ENCODE measurements at places on chromosomes 12 and 14.
A peak's percentile ranks its signal among the peaks of the same experiment; 100 is the strongest.

- DNase-seq: no peak
These were observed 27.1 kb upstream of the PCNX4 start for GRCh38 chr14:60064491-60065072.

- no peak for DNase-seq
These were observed 69.9 kb downstream of the DRAM1 start for GRCh38 chr12:101947316-101947715.

DNA sequence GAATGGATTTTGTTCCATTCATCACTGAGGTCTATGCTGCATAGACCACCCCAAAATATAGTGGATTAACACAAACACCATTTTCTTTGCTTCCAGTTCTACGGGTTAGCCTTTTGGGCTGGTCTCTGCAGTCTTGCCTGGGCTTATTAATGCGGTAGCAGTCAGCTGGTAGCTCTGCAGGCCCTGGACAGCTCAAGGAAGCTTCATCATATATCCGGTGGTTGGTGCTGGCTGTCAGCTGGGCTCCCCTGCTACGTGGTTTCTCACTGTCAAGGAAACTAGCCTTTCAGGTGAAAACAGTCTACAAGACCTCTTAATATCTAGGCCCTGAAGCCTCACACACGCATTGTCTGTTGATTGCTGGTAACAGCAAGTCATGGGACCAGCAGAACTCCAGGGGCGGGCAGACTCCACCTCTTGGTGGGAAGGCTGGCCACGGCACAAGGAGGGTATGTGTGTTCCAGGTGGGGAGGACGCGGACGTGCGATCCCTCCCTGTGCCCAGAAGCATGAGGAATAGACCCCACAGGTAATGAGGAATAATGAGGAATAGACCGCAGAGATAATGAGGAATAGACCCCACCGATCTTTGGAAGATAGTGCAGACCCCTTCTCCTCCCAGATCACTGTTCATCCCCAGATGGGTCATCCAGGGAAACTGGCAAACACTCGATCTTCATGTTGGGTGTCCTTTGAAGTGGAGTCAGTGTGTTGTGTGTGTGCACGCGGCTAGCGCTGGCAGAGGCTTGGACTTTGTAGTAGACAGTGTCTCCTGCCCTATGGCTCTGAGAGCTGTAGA lies 13.3 kb downstream of the TSPAN9 start:
- no peak for DNase-seq

DNA sequence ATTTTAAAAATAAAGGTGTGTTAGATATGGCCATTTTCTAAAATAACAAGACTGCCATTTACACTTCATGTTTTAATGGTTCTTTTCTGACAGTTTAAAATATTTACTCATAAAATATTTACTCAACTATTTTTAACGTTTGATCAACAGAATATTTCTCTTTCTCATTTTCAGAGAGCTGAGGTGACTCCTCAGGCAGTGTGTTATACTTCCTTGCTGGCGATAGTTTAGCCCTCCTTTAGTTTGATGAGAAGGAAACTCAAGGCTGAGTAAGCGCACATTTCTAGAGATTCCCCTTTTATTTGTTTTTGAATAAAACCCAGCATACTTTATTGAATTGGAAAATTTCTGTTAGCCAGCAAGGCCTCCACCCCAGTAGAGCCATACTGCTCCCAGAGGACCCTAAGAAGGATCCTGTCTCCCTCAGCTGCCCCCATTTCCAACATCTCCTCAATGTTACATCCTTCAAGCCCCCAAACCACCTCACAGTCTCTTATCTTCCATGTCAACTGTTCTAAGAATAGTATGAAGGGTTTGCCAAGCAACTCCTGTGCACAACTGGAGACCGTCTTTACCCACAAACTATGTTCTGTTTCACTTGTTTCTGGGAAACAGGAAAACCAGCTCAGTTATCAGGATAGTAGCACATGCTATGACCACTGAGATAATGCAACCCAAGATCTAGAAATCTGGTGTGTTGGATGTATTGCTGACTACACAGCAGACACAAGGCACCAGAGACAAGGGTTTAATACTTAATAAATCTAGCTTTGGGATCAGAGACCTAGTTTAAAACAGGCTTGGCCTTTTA lies 129.5 kb downstream of the STXBP6 start:
- no peak for DNase-seq

DNA sequence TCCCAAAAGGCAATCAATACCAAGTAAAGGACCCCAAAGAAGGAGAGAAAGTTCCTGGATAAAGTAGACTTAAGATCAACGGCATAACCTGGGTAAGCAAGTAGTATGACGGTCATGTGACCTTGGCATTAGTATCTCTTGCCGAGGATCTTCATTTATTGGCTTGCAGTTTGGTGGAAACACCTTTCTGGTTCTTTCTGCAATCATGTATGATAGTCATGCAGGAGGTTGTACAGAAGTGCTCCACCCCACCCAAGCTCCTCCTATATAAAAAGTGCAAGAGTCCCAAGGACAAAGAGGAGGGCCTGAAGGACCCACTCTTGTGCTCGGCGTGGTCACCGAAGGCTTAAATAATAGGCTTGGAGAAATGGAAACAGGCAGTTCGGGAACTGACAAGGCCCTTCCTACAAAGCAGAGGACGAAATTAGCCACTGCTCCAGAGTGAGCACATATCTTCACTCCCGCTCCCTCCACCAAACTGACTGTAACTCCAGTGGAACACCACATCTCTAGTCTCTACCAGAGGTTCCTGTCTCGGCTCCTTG lies 750 bp downstream of the CS start:
- no peak for DNase-seq

DNA sequence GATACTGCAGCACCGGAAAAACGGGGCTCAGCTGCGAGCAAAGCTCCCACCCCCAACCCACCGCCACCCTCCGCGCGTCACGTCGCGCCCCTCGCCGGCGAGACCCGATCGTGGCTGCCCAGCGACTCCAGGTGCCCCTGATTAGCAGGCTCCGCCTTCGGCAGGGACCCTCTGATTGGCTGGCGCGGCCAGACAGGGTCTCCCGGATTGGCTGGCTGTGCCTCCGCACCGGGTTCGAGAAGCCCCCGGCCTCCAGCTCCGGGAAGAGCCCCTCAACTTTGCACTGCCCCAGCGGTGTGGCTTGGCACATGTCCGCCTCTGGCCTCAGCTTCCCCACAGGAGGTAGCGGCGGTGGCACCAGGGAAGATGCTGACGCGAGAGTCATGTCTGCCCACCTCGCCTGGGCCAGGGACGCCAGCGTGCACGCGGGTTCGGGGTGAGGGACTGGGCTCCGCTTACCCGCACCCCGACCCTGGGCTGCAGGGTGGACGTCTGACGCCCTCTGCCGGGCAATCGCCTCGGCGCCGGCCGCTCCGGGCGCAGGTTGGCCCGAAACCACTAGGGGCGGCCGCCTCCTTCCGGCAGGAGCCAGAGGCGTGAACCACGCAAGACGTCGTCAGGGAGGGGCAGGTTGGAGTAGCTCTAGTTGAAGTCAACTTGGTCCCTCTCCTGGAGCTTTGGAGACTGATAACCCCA lies 498 bp upstream of the RHOF start:
- no peak for DNase-seq

DNA sequence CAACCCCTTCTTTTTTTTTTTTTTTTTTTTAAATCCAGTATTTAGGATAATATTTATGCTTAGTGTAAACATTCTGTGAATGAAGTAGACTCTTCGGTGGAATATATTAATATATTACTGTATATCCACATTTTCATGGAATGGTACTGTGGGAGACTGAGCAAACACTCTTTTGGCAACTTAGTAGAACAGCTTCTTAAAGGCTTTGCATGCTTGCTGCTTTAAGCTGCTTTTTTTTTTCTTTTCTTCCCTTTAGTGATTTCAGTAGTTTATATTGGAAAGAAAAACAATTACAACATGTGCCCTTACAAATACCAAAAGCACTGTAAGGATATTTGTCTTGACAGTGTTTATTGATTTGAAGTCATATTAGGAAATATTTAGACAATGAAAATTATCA lies 78.9 kb downstream of the AEBP2 start:
- no peak for DNase-seq

DNA sequence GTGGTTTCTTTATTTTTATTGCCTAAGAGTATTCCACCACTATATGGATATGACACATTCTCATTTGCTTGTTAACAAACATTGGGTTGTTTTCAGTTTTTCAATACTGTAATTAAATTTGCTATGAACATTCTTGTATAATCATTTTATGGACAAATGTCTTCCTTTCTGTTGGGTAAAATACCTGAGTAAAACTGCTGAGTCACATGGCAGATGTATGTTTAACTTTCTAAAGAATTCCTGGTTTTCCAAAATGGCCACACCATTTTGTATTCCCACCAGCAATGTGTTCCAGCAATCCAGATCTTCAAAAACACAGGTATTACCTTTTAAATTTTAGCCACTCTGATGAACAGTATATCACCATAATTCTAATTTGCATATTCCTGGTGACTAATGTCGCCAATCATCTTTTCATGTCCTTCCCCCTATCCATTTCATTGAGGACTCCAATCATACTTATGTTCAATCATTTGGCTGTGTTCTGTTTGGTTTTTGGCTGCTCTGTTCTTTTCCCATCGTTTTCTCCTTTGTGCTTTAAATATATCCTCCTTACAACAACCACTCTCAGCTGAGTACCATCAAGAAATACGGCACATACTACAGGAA lies 36.0 kb downstream of the CDK17 start:
- DNase-seq: no peak

DNA sequence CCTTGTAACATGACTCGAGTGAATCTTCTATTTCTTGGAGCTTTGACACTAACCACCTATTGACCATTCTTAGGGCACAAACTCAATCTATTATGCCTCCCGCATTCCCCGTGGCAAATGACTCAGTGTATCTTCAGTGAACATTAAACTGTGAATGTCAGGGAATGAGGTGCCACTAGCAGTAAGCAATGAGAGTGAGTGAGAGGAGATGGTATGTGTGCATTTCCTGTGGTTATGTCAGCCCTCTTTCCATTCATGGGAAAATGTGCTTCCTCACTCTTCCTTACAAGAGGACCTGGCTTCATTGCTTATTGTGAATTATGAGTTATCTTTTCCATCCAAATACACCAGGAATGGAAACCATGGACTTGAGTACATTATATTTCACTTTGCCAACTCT lies 229.2 kb downstream of the EMP1 start:
- DNase-seq: no peak

GRCh38 chr12:19588951-19589350 lies 149.7 kb downstream of the AEBP2 start:
- no peak for DNase-seq

DNA sequence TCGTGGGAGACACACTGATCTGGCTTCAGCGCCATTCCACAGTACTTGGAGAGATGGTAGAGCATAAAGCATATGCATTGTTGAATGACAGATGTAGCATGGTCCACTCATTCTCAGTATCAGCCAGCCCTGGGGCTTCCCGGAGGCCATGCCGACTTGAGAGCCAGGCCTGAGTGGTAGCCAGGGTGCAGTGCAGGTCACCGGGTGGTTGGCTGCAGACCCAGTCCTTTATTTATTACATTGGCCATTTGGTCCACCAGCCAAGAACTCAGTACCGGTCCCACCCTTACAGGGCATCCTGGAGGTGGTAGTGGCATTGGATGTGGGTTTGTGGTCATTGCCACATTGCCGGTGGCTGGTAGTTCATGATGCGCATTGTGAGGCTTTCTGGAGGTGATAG lies 121.6 kb upstream of the RTL1 start:
- DNase-seq: no peak

DNA sequence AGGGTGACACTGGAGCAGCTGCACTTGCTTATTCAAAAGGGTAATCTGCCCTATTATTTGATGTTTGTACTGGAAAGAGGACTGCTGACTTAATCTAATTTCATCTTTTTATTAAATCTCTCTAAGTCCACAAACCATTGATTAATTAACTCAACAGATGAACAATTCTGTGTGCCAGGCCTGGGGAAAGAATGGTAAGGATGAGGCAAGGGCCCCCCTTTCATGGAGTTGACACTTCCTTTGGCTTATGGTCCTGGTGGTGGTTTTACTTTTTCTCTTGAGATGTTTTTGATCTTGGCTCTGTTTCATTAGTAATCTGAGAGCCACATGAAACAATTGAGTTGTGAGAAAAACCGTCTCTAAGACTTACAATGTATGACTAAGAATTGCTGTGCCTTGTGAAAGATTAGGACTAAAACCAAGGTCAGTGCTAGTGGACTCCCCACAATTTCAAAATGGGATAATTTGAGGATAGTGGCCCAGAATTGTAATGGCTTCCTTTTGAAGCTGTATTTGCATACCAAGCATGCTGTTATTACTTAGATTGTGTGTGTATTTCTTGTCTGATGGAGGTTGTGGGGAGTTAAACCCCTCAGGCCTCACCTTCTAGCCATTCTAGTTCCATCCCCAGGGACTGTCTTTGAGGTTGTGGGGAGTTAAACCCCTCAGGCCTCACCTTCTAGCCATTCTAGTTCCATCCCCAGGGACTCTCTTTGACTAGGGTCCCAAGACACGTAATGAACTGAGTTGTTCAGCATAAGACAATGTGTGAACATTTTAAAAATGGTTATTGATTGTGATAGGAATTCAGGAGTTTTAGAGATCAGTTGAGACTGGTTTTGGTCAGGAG lies 52.5 kb upstream of the EVL start:
- DNase-seq: no peak

DNA sequence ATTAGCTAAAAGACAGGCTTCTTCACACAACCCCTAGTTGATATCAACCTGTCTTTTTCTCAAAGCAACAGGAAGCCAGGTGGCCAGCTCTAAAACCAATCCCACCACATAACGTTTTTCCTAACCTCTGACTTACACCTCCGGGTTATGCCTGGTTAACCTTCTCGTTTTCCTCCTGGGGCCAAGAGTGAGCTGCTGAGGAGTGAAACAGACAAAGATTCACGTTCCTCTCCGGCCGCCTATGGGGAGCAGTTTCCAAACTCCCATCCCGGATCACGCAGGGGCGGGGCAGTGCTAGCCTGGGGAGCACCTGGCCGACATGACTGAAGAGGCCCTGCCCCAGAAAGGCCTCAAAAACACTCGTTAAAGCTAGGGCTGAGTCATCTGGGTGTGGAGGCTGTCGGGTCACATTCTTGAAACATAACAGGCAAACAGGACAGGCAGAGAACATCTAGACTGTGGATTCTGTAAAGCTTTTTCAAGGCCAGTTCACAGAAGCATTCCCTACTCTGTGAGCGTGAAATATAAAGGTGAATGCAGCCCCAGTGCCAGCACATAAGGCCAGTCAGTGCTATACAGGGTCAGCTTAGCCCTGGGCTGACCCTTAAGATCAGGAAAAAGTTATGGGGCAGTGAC lies 25.9 kb upstream of the LGALS3 start:
- DNase-seq: peak; percentile 99

GRCh38 chr12:91636721-91637120 lies 454.1 kb upstream of the DCN start:
- DNase-seq: no peak
